DMS53 (cell line): ENCODE measurements at places on chromosomes 12 and 14.

DNA sequence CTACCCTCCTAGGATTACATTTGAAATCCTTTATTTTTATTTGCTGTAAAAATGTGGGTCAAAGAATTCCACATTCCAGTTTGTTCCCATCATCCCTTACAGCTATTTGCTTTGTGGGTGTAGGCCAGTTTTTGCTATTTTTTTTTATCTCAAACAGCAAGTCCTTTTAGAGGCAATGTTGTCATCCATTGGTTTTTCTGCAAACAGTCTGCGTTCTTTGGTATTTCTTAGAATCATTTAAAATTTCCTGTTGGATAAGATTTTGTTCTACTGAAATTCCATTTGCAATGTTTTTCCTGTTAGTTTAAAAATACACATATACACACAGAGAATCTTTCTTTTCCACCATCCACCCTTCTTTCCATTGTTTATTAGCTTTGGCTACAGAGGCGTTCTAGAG, 53.3 kb upstream of the STK38L start:
- no peak for DNase-seq

GRCh38 chr12:3544296-3544965, 53.4 kb downstream of the PRMT8 start:
- peak; percentile 98 for DNase-seq

GRCh38 chr12:116427200-116427930, 131.8 kb upstream of the MAP1LC3B2 start:
- no peak for DNase-seq

GRCh38 chr12:28278499-28278898, 88.2 kb downstream of the CCDC91 start:
- DNase-seq, result no peak

DNA sequence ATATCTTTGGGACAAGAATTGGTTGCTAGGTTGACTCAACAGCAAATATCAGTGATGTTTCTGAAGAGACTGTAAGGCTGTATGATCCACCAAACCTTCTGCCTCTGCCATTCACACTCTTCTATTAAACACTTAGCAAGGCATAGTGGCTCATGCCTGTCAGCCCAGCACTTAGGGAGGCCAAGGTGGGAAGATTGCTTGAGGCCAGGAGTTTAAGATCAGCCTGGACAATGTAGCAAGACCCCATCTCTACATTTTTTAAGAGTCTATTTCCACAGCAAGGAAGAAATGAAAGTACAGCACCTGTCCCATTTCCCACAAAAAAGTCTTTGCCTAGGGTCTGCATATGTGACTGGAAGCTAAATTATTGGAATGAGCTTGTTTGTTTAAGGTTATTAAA, 7.8 kb downstream of the ARG2 start:
- no peak for DNase-seq
